ENCODE measurements at places on chromosomes 16 and 17.

GRCh38 chr16:30183233-30184095, at the start of gene CORO1A:
Gene CORO1A (plus strand): TSS chr16:30183602. CDS start chr16:30185210, 1,608 bp downstream.
- peak; percentile 76 for DNase-seq

- no peak for DNase-seq
These were observed 38.3 kb downstream of the COG7 start for GRCh38 chr16:23414731-23415130.

GRCh38 chr17:68697850-68698361, 96.7 kb upstream of the FAM20A start:
- DNase-seq: peak; percentile 50

DNA sequence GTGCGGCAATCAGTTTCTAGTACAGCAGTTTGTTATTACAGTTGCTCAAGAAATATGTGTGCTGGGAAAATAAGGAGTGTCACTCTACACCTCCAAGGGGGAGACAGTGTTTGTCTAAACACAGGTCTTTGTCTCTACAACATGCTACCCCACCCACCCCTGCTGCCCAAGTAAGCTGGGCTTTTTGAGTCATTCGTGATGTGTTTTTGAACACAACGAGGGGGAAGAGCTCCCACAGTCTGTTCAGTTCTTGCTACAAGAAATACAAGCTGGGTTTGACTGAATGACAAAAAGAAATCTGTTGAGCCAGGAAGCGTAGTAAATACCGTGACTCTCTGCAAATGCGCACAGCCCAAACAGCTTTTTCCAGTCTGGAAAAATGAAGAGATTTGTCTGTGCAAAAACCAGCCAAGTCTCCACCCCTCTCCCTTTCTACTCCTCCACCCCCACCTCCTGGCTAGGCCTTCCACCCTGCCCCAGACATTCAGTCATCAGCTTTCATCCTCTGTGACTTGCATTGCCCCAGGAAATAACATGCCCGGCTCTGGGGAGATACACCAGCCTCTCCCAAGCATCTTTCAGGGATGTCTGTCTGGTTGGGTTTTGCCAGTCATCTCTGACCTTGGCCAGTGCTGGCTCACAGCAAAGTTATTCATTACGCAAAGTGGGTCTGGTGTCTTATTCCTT, 25.7 kb downstream of the CHD9 start:
- DNase-seq: peak; percentile 74

All from HCEC 1CT (cell line).